ENCODE measurements at places on chromosomes 12 and 14.

DNA sequence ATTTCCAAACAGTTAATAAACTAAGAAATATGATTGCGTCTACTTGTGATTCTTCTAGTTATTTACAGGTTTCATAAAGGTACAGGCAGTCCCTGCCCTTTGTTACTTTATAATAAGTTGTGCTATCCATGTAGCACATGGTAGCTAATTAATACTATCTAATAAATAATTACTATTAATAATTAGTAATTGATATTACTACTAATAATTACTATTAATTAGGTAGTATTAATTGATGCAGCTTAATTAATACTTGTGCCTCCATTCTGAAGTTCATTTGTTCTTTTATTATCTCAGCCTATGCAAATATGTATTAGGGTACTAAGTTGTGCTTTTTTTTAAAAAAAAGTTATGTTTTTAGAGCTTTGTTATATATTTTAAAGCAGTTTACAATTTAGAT lies 92.3 kb upstream of the TRHDE start:
- DNase-seq = no peak

GRCh38 chr12:79978692-79979091 lies 43.8 kb upstream of the PPP1R12A start:
- DNase-seq = no peak

- DNase-seq = no peak
These were observed 13.9 kb upstream of the NUDT4 start for GRCh38 chr12:93363841-93364297.

- no peak for DNase-seq
These were observed 12.2 kb downstream of the GPR84 start for GRCh38 chr12:54352022-54352531.

DNA sequence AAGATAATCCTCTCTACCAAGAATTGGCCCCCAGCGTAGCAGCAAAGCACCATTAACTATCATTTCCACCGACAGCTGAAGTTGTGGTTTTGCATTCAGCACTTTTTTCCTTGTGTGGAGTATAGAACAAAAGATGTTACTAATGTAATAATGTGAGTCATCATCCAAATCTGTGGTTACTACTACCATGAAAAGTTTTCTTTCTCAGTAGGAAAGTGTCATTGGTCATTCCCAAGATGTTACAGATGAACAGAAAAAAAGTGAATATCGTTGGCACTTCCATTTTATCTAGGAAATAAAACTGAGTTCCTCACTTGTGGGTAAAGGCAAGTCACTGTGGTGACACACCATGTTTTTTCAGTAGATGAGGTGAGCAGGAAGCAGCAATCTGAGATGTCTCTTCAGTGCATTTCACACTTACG lies 30.3 kb upstream of the IFNG start:
- no peak for DNase-seq

DNA sequence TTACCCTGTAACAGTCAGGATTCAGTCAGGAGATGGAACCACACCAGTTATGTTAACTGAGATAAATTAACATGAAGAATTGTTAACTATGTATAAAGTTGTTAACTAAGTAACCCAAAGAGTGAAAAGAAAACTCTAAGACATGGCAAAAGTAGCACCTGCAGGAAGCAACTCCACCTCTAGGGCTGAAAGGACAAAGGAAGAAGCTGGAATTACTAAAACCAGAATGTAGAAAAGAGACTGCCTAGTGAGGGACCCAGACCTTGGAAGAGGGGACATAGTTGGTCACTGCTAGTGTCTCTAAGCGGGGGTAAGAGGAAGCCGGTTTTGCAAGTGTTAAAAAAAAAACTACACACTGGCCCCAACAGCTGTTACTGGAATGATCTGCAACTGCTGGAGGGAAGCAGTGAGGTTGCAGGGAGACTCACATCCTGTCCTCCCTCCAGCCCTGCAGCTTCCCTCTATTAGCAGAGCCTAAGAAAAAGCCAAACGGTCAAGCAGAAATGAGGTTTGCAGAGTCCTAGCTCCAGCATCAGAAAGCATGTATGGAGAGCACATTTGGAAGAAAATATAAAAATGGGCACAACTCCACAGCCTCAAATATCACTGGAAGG lies 39.8 kb downstream of the GPR135 start:
- DNase-seq = no peak

DNA sequence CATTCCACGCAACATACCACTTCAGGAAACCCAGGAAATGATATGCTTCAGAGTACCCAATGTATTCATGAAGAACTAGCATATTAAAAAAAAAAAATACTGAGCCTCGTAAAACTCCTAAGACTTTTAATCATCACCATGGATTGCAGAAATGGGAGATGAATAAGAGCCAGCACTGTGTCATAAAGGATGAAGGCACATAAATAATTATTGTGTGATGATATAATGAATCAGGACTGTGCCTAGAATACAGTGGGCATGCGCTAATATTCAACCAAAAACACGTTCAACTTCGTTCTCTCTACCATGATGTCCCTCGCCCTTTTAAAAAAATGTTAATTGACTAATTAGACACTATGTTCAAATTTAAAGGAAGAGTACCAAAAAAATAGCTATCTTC lies 68.7 kb downstream of the CIT start:
- DNase-seq = no peak

- DNase-seq = no peak
These were observed 413.2 kb downstream of the DPF3 start for GRCh38 chr14:72480464-72481243.

DNA sequence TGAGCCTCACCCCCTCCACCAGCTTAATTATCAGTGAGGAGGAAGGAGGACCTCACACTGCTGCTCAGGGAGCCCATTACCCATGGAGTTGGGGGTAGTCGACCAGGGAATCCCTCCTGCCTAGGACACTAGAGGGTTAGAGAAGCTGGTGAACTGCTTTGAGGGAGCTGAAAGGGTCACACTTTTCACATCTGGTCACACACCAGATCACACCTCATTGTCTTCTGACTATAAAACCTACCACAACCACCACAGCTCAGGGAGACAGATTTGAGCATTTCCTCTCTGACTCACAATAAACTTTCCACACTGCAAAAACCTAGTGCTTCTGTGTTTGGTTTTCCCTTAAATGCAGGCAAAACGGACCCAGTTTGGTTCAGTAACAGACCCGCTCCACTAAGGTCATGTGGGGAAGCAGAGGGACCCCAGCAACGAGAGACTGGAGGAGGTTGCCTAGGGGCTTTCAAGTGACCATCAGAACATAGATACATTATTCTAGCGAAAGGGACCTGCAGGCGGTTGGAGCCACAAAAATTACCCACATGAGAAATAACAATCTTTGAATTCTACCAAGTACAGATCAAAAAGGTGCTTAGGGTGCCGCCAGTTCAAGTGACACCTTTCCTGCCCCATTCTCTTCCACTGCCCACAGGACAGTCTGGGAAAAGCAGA lies 151.4 kb upstream of the AVPR1A start:
- no peak for DNase-seq

DNA sequence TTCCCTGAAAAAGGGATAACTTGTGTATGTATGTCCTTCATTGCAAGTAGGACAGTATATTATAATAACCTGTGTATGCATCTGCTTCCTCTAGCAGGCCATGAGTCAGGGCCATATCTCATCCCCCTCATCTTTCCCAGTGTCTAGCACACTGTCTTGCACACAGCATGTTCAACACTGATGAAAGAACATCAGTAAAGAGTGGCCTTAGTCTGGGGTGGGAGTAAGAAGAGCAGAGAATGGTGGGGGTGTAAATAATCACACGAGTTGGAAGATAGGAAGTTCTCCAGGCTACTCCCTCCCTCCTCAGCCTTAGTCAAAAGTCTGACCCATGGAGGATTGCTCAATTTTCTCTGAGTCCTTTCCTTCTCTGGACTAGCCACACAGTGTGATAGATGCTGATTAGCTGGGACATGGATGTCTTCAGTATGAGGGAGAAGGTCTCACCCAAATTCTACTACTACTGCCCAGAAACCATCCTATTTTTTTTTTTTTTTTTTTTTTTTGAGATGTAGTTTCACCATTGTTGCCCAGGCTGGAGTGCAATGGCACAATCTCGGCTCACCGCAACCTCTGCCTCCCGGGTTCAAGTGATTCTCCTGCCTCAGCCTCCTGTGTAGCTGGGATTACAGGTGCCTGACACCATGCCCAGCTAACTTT lies 14.6 kb upstream of the SP1 start:
- DNase-seq = no peak
